ENCODE measurements at places on chromosomes 16 and 17.

DNA sequence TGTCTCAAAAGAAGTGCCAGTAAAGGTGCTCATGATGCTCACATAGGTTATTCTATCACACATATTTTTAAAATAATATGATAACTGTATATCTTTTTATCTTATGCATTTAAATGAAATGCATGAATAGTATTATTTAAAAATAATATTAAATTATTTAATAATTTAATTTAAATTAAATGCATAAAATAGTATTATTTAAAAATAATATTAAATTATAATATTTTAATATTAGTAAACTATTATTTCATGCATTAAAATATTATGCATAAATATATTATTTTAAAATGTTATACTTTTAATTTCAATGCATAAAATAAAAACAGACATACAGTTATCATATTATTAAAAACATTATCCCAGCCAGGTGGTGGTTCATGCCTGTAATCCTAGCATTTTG, 33.4 kb downstream of the TMC7 start:
- no peak for DNase-seq

DNA sequence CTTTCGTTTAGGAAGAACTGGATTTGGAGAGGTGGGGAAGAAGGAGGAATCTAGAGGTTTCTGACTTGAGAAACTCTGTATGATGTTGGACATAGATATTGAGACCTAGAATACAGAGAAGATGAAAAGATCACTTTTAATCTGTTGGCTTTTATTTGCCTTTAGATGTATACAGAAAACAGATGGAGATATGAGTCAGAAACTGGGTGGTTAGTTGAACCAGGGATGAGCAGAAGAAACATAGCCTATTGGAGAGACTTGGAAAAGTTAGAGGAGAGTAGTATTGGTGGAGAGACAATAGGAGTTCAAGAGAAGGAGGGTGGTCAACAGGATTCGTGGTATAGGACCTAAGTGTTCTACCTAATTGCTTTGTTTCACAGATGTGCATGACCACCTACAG, 5.1 kb downstream of the PHAF1 start:
- no peak for DNase-seq

DNA sequence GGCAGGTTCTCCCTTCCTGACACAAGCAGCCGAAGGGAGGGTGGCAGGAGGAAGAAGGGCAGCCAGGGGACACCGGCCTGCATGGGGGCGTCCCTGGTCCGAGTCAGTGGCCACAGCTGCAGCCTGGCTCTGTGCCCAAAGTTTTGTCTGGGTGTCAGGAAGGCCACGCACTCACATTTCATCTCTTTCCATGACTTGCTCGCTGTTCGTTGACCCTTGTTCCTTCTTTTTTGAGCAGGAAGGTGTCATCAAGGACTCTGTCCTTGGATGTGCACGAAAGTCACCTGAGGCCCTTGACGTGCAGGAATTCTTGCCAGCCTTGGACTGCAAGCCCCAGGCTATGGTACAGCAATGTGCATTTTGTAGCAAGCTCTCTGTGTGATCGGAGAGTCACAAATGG, 93.3 kb downstream of the TNFRSF13B start:
- no peak for DNase-seq

- no peak for DNase-seq
Measured at GRCh38 chr17:70484496-70484895, 315.2 kb downstream of the KCNJ2 start.

DNA sequence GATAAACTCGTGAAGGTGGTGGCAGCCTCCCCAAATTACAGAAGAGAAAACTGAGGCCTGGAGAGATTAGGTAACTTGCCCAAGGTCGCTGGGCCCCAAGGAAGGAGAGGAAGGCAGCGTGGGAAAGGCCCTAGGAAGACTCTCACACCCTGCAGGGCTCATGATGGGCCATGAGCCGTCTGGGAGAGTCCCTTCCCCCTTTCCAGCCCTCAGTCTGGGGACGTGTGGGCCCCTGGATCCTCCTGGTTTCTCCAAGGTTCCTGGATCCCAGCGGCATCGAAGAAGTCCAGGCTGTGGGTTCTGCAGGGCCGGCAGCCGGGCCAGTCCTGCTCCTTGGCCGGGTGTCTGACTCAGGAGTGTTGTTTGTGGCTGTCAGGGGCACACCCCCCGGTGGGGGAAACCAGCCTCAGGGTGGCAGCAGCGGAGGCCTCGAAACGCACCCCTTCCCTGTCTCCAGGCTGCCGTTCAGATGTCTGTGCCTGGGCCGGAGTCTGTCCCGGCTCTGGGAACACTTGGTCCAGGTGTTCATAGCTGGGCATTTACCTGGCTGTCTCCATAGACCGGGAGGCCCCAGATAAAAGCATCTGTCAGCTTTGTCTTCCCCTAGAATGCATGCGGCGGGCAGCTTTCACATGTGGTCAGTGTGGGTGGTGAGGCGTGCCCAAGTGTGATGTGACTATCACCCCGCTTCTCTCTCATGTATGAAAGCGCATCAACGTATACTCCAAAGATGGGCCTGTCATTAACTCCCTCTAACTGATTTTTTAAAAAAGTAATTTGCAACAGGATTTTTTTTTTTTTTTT, 3.7 kb upstream of the RAP1GAP2 start:
- peak; percentile 39 for DNase-seq

DNA sequence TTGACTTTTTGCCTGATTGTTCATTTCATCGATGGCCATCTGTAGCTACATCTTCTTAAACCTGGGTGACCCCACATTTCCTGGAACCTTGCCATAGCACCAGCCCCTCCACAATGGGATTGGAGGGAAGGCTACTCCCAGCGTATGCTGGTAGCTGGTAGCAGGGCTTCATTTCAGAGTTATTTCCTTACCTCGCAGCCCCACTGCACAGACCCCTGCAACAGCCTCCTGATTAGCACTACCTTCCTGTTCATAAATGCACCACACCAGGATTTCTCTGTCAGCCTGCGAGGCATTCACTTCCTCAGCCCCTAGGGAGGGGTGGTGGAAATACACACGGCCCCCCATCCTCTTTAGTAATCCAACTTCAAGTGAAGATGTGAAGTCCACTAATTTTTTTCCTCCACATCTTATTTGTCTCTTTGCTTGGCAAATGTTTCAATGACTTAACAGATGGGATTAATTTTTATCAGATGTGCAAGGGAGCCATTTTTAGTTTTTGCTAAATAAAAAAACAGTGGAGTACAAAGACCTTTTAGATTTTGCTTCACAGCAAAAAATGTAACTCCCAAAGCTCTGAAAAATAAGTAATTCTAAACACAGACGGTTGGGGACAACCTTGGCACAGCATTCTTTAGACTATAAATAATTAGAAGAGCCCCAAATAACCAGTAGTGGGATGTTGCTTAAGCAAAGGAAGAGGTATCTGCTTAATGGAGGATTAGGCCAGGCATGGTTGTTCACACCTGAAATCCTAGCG, 76.6 kb downstream of the CLEC16A start:
- no peak for DNase-seq

DNA sequence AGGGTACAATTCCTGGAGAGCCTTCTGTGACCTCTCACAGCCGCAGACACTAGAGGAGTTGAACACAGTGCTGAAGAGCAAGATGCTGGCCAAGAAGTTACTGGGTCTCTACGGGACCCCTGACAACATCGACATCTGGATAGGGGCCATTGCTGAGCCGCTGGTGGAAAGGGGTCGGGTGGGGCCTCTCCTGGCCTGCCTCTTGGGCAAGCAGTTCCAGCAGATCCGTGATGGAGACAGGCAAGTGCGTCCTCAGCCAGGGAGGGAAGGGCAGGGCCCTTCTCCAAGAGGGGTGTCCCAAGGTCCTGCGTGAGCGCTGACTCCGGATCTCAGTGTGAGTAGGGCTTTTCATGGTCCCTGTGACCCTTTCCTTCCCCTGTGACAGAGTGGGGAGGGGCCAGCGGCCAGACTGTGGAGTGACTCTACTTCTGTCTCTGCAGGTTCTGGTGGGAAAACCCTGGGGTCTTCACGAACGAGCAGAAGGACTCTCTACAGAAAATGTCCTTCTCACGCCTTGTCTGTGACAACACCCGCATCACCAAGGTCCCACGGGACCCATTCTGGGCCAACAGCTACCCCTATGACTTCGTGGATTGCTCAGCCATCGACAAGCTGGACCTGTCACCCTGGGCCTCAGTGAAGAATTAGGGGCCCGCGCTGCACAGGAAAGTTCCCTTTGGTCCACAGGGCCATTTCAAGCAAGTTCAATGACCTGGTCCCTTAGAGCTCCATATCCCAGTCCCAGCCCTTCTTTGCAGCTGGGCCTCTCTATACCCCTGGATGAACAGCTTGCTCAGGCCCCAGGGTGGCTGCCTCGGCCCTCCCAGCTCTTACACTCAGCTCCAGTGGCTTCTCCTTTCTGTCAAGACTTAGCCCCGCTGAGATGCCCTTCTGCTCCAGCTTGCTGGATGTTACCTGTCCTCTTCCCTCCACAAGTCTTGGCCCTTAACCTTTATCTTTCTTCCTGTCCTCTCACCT, 13.1 kb downstream of the MPO start:
- no peak for DNase-seq

DNA sequence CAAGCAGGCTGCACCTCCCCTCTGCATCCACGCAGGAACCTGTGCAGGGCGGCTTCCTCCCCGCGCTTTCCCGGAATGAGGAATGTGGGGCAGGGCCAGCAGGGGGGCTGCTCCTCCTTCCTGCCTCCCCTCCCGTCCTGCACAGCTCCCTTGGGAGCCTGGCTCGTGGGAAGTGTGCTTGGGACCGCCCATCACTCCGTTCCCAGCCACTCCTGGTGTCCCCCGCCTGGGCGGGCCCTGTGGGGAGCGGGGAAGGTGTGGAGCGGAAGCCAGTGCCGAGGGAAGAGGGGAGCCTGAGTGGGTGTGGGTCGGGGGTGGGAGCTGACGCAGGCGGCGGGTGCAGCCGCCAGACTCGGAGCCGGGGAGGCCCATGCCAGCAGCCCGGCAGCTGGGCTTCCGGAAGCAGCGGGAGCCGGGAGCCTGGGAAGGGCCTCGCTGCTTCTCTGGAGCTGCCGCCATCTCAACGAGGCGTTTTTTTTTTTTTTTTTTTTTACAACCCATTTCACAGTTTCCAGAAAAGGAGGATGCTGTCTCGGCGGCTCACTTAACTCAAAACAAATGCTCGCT, 24.1 kb downstream of the BAHCC1 start:
- DNase-seq = no peak

GRCh38 chr17:31453896-31454295, 62.4 kb downstream of the RAB11FIP4 start:
- DNase-seq = no peak

GRCh38 chr17:61503961-61504360, 51.7 kb downstream of the TBX4 start:
- DNase-seq = no peak

DNA sequence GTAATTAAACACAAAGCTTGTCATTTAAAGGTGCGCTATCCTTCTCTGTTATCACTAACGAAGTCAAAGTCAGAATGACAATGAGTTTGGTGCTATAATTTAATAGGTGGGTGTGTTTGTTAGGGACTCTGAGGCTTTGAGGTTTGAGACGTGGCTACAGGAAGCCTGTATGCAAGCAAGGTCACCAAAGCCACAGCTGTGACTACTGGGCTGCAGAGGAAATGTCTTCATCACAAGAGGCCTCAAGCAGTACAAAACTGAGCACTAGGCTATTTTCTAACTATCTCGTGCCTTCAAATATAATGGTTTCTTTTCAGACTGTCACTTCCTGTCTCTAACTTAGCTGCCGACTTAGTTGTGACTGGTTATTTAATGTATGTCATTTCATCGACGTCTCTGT, 141.2 kb downstream of the AATF start:
- peak; percentile 21 for DNase-seq

DNA sequence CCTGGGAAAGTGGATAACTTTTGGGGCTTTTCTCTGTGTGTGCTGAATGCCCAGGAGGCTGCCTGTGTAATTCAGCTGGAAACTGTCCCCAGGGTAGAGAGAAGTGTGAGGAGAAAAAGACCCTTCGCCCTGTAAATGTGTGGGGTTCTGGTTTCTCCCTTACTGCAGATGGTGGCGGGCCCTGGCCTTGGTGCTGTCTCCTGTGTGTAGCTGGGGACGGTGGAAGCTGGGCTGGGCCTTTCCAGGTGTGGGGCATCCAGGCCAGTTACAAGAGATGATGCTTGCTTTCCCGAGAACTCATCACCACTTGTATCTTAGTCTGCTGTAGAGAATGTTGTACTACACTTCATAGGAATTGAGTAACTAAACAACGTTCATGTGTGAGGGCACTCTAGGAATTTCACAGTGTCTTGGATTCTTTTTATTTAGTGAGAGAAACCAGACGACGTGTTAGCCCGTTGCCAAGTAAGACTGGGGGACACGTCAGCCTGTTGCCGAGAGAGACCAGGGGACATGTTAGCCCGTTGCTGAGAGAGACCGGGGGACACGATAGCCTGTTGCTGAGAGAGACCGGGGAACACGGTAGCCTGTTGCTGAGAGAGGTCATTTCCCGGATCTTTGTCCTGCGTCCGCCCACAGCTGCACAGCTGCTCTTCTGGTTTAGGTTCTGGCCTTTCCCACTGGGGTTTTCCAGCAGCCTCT, 43.1 kb downstream of the TBCD start:
- no peak for DNase-seq
